ENCODE measurements at places on chromosomes 5 and 9.

GRCh38 chr5:158268286-158268685, 409.3 kb upstream of the CLINT1 start:
- DNase-seq: no peak

GRCh38 chr9:113948891-113949570, 72.9 kb downstream of the ZNF618 start:
- DNase-seq: no peak

GRCh38 chr5:10562201-10563109, 1.4 kb upstream of the ANKRD33B start:
- DNase-seq: no peak

GRCh38 chr5:171806976-171807747, 21.5 kb downstream of the SMIM23 start:
- no peak for DNase-seq

DNA sequence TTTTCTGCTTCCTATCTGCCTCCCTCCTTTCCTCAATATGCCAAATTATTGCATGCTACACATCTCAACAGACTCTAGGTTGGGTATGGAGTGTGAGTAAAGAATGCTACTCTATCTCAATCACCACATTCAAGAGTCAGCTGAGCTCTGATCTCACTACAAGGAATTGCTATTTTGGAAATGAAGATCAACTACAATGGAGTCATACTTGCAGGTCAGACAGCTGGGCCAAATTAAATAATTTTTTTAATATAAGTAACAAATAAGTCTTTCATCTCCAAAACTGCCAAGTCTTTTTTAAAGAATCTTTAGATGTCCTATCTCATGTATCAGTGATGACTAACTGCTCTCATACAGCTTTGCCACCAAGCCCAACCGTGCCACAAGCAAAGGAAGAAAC, 64.0 kb downstream of the DEPDC1B start:
- DNase-seq: no peak

- peak; percentile 73 for DNase-seq
Observed at GRCh38 chr5:74851684-74852353, 14.4 kb downstream of the FAM169A start.
